ENCODE measurements at places on chromosomes 3 and 15. TPM values are rescaled to one million over a fixed set of nuclear protein-coding genes. Genes with fewer than 3 reads are reported as not detected.

The NAA50 gene
- 91.0 TPM for total RNA-seq

The PLSCR5 gene
- not detected for total RNA-seq

The RASGRF1 gene
- not detected for total RNA-seq

The ALDH1A3 gene
- total RNA-seq, result not detected

The UCN2 gene
- total RNA-seq, result not detected

The TGM4 gene
- total RNA-seq, result not detected

The GJD2 gene
- not detected for total RNA-seq

The ENTPD3 gene
- total RNA-seq, result not detected

The ARHGEF3 gene
- total RNA-seq, result 130 TPM

The BOC gene
- total RNA-seq, result not detected

The OXNAD1 gene
- total RNA-seq, result 77.1 TPM

The KIAA1143 gene
- total RNA-seq, result 46.4 TPM

The MELTF gene
- 5.6 TPM for total RNA-seq

The GCSAM gene
- 11.8 TPM for total RNA-seq

The GPR171 gene
- total RNA-seq, result 142 TPM

The OXSM gene
- 10.4 TPM for total RNA-seq

The FGD5 gene
- total RNA-seq, result 0.17 TPM

The NANOGP8 gene
- not detected for total RNA-seq

The ZKSCAN7 gene
- total RNA-seq, result 5.3 TPM

The IL17RC gene
- total RNA-seq, result 0.22 TPM

The CCR9 gene
- 19.4 TPM for total RNA-seq

The A4GNT gene
- not detected for total RNA-seq

The FANCD2OS gene
- not detected for total RNA-seq

The PLD1 gene
- total RNA-seq, result 1.0 TPM

The EPHA3 gene
- not detected for total RNA-seq

The LRRC2 gene
- 0.45 TPM for total RNA-seq

The PAQR9 gene
- not detected for total RNA-seq

The SOX2 gene
- not detected for total RNA-seq

The DNAJB11 gene
- 37.0 TPM for total RNA-seq

The RGMA gene
- total RNA-seq, result not detected

The TMEM212 gene
- total RNA-seq, result not detected

The CCNB2 gene
- 72.1 TPM for total RNA-seq

The MCF2L2 gene
- total RNA-seq, result 6.5 TPM

The LPP gene
- 49.6 TPM for total RNA-seq

The RBMS3 gene
- 0.58 TPM for total RNA-seq

The PRTG gene
- not detected for total RNA-seq

The RYK gene
- 23.4 TPM for total RNA-seq

The MYL3 gene
- not detected for total RNA-seq

The NPAP1 gene
- not detected for total RNA-seq

The CCDC191 gene
- 3.0 TPM for total RNA-seq

The CCR3 gene
- total RNA-seq, result 1.3 TPM
